ENCODE measurements at places on chromosomes 16 and 17.

DNA sequence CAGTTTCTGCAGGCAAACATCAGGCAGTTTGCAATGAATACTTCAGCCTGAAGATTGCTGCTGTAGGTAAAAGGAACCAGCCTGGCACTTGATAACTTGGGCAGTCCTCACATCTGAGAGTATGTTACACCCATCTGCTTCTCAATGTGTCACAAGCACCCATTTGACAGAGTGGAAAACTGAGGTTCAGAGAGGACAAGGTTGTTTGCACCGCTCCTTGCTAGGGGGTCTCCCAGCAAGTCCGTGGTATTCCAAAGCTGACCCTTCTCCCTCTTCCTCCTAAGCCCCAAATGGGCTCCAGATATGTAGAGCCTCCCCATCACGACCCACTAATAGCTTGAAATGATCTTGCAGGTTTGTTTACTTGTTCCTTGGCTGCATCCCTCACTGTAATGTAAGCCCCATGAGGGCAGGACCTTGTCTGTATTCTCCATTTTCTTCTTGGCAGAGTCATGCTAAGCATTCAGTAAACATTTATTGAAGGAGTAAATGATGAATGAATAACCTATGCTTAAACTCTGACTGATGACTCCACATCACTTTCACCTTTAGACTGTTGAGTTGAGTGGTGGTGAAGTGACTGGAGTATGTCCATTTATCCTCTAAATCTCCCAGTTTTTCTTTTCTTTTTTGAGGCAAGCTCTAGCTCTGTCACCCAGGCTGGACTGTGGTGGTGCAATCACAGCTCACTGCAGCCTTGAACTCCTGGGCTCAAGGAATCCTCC lies 26.4 kb downstream of the HNF1B start:
- no peak for DNase-seq

GRCh38 chr16:89090182-89090630 lies 3.4 kb upstream of the ACSF3 start:
- DNase-seq: no peak

DNA sequence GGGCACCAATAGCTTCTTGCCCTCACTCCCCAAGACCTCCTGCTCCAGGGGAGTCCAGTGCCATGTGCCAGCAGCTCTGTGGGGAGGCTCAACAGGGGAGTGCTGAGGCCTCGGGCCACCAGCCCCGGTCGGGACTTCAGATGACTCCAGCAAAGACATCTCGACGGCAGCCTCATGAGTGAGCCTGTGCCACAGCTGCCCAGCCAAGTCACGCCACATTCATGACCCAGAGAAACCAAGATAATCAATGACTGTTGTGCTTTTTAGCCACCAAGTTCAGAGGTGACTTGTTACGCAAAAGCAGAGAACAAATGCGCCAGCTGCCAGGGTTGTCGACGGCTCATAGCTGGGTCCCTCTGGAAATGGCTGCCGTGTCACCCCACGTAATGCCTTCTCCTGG lies 157.5 kb downstream of the BANP start:
- DNase-seq: no peak

DNA sequence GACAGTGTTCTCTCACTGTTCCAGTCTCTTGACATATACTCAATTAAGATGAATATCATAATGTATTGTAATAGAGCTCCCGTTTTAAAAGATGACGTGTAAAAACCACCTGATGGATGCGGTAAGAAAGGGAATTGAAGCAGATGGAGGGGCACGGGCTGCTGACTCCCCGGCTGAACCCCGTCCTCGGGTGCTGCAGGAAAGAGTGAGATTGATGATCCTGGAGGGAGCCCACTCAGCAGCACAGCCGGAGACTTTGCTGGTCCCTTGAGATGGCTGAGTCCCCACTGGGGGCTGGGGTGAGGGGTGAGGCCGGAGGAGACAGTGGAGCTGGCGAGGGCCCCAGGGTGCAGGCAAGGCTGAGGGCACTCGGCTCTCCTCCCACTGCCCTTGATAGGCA lies 217.4 kb downstream of the RPTOR start:
- no peak for DNase-seq

DNA sequence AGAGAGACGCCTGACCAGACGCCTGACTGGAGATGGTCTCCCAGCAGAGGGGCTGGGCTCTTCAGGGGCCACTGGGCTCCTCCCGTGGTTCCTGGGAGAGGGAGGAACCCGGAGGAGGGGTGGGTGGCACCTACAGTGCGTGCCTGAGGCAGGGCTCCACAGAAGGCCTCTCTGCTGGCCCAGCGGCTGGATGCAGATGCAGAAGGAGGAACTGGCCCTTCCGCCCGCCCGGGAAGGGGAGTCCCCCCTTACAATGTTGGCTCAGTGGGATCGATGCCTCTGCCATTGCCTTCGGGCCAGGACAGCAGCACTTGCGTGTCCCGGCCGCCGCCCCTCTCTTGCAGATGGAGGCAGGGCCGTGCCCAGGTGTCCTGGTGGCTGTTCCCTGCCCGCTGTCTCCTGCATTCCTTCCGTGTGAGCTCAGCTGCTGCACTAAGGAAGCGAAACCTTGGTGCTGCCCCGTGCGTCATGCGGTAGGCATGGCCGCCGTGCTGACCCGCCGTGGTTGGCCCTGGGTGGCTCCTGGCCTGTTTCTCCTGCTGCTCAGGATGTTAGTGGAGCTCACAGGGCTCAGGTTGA lies 15.1 kb downstream of the BAIAP2 start:
- DNase-seq: no peak

GRCh38 chr17:8015957-8016631 lies 13.7 kb downstream of the GUCY2D start:
- DNase-seq: peak; percentile 46

DNA sequence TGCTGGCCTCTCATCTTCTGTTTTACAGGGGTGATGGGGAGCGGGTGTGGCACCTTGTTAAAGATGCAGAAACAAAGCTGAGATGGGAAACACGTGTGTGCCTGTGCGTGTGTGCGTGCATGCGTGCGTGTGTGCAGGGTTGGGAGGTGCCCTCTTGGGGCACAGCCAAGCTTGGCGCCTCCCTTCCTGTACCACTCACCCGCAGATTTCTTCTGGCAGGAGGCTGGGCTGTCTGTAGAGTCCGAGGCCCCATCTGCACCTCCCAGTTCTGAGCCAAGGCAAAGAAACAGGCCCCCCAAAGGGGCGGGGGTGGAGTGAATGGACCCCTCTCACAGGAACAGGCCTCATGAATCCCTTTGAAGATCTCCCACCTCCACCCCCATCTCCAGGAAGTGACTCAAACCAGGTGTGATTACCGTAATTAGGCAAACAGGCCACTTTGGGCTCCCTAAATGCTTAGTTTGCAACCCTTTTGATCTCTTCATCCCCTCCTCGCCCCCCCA lies 20.9 kb downstream of the TNS4 start:
- peak; percentile 92 for DNase-seq

GRCh38 chr16:27596411-27596810 lies 46.5 kb downstream of the KATNIP start:
- no peak for DNase-seq

GRCh38 chr16:65938083-65938482 lies 428.4 kb upstream of the CDH5 start:
- no peak for DNase-seq

- DNase-seq: peak; percentile 69
Measured at GRCh38 chr17:81345228-81346089, 49.8 kb upstream of the BAHCC1 start.

DNA sequence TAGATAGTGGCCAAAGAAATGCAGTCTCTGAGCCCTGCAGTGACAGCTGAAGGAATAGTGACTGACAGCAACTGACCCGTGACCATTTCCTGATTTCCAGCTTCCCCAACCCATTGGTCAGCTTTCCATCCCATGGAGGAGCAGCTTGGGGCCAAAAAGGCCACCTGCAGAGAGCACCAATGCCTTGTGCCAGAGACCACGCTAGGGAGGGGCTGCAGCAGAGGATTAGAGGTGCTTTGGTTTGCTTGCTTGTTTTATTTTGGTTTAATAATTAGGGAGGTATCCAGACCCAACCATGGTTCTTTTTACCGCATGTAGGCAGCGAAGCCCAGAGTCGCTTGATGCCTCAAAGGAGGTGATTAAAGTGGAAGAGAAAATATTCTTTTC lies 61.3 kb upstream of the SIAH1 start:
- DNase-seq: no peak

DNA sequence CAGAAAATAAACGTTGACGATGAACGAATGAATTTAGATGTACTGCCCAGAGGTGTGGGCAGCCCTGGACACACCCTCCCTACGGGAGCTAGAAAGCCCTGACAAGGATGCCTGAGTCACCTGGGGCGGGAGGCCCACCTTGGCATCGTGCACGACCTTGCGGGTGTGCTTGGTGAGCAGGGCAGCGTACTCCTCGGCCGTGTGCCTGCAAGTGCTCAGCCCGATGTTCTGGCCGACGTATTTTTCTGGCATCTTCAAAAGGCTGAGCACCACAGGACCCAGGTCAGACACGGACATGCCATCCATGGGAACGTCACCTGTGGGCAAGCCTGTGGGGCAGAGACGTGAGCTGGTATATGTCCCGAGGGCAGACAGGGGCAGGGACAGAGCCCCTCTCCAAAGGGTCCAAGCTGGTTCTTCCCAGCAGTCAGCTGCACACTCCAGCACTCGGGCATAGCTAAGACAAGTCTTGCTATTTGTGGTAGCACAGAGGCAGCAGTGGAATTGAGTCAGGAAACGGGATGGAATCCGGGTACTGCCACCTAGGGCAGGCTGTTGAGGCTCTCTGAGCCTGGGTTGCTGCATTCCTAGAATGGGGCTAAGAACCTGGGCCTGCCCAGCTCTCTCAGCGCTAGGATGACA lies 10.8 kb downstream of the NMRAL1 start:
- DNase-seq: no peak

- no peak for DNase-seq
Measured at GRCh38 chr17:48054238-48055185, 6.4 kb downstream of the NFE2L1 start.

DNA sequence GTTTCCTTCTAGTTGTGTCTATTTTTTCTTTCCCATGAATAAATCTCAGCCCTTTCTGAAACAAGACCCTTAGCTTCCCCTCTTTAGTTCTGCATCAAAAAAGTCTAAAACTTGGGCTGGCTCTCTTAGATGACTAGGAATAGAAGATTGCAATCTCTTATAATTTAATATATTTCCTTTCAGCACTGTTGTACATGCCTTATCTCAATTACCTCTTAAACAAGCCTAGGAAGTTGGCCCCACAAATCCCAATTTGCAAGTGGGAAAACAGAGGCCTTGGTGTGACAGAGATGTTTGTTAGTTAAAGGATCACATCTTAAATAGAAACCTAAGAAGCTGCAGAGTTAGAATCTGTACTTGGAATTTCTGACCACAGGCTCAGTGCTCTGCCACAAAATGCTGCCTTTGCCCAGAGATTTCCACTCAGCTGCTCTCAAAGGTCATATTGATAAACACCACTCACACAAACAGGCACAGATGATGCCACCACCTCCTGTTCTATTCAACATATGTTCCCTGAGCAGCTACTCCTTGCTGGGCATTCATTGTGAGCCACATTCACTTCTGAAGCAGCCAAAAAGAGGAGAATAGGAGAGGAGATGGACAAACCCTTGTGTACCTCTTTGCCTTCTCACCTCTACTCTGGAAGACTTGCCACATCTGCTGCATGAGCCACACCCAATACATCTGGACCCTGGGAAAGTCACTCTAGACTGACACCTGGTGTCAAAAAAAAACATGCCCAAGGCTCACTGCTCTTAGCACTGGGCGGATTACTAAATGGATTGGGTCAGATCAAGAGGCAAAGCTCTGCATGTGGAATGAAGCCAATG lies 5.5 kb downstream of the CCDC182 start:
- DNase-seq: no peak

DNA sequence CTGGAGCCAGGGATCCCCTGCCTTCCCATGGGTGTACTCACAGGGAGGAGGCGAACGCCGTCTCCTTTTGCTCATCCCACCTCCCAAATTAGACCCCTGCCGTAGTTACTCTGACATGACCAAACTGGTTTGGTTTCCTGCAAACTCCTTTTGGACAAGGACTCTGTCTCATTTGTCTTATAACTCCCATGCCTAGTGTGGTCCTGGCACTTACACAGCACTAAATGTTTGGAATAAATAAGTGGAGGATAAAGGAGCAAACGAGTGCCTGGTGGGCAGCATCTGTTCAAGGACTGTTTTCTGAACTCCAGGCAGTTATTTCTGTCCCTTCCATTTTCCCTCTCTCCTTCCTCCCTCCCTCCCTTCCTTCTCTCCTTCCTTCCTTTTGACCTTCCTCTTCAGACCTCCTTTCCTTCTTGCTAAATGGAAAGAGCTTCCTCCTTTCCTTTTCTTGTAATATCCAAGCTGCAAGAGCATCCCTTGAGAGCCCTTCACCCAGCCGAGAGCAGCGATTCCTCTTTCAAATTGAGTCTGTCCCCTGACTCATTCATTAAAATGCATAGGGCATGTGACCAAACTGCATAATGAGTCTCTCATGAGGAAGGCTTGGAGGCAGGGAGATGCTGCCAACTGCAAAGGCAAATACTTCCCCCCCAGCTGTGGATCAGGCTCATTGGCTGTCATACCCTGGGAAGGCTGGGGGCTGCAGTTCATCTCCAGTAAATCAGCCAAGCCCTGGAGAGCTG lies 36.8 kb downstream of the CHD9 start:
- no peak for DNase-seq

DNA sequence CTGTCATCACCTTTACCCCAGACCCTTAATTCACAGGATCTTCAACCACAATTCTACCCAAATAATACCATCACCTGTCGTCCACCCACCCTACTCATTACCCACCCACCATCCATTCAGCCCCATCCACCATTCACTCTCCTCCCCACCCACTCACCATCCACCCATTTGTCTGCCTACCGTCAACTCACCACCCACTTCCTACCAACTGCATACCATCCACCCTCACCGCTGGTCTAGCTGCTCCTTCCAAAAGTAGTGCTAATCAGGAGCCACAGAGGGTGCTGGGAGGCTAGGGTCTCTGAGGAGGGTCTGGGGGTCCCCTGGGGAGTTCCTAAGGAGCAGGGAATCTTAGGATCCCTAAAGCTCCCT lies 12.0 kb upstream of the IGFBP4 start:
- no peak for DNase-seq

- no peak for DNase-seq
Measured at GRCh38 chr16:27920391-27920891, 143.1 kb downstream of the GSG1L start.

DNA sequence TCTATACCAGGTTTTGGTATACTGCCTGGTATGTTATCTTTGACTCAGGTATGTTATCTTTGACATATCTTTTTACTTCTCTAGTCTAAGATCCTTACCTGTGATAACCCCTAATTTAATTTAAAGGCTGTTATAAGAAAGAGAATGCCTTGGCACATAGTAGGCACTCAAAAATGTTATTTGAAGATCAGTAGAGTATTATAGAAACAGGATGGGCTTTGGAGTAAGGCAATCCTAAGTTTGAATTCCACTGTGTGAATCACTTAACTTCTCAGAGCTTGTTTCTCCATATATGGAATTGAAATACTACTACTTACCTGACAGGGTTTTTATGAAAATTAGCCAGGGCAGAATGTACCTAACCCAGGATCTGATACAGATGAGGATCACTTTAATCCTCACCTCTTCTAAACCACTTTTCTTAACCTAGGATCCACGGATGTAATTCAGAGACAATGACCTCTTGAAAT lies 1.2 kb downstream of the BRIP1 start:
- no peak for DNase-seq

All from activated naive CD4-positive, alpha-beta T cell treated with anti-CD3 and anti-CD28 coated beads, Interleukin-2, amount 10 ng/mL, durations not matched to agents 7 days and 5 days (primary cell).